ENCODE measurements at places on chromosomes 11 and 22. TPM values are rescaled to one million over a fixed set of nuclear protein-coding genes. Genes with fewer than 3 reads are reported as not detected.

Gene LAYN
- 366 TPM for polyA plus RNA-seq

Gene HPS5
- 10.8 TPM for polyA plus RNA-seq

Gene SLC22A9
- polyA plus RNA-seq = not detected

Gene METTL15
- polyA plus RNA-seq = 7.1 TPM

Gene C11orf86
- polyA plus RNA-seq = 0.08 TPM

Gene FOSL1
- polyA plus RNA-seq = 30.1 TPM

DNA sequence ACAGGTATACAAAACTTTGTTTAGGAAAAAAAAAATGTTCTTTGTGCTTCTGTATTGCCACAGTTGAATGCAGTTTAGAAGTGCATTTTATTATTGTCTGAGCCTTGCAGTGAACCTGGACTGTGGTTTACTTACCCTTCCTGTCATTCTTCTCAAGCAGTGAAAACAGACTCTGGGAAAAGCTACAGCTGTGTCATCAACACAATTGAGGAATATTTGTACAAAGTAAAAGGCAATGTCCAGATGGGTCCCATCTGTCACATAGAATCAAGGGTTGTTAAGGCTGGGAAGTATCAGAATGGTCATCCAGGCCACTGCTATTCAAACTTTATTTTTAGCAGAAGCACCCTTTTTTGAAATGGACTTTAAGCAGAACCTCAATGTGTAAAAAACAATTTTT lies 73.3 kb downstream of the TRIM44 start:
- no peak for DNase-seq
- no peaks in the 10 kb centered on the region for H3K27me3 ChIP-seq
- H3K4me1 ChIP-seq = no peaks in the 10 kb centered on the region
- H3K4me3 ChIP-seq = no peak overlapping the region

DNA sequence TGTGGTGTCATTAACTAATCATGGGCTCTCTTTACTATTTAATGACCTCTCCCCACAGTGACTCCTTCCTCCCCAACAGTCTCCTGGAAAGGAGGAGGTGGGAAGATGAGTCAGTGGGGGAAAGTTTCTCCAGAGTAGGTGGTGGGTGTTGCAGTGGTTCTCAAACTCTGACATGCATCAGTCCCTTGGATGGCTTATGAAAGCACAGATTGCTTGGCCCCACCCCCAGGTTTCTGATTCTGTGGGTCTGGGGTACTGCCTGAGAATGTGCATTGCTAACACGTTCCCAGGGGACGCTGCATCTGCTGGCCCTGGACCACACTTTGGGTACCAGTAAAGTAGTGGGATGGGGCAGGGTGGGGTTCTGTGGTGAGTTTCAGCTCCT lies 9.8 kb downstream of the CD82 start:
- no peaks in the 10 kb centered on the region for H3K36me3 ChIP-seq
- DNase-seq = peak; percentile 1
- no peak overlapping the region for H3K27ac ChIP-seq
- no peaks in the 10 kb centered on the region for H3K27me3 ChIP-seq

DNA sequence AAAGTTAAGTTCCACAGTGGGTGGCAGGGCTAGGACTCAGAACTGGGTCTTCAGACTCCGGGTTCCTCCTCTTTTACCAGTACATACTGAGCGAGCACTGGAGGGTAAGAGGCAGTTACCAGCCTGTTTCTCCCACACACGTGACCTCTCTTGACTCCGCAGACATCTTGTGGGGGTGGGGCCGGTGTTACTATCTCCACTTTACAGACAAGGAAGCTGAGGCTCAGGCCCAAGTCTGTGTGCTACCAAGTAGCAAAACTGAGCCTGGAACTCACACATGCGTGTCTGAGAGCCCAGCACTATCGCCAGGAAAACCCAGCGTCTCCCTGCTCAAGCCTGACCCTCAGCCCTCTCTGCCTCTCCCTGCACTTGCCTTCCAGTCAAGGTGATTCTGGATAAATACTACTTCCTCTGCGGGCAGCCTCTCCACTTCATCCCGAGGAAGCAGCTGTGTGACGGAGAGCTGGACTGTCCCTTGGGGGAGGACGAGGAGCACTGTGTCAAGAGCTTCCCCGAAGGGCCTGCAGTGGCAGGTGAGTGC lies 16.0 kb upstream of the SMIM35 start:
- H3K27ac ChIP-seq = no peak overlapping the region
- no peaks in the 10 kb centered on the region for H3K36me3 ChIP-seq
- no peaks in the 10 kb centered on the region for H3K4me1 ChIP-seq
- no peak overlapping the region for H3K4me3 ChIP-seq

DNA sequence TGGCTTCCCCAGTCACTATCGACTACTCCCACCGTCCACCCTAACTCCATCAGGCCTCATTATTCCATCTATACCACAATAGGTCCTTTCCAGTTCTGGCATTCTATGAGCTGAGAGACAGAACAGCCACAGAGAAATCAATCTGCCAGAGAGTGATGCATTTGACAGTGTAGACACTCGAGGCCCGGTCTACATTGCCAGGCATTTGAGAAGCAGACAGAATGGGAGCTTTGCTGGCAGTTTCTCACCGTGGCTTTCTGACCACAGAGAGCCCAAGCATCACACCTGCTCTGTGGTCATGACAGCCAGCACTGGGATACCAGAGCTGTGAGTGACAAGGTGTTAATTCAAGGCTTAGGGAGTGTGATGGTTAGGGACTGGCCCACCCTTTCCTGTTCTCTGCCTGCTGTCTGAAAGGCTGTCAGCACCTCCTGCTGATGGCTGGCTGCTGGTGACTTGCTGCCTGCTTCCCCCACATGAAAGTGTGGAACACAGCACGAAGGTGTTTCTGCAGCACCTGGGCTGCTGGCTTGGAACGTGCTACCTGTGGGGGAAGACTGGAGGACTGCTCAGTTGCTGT lies 137.8 kb downstream of the KIRREL3 start:
- DNase-seq = no peak
- peaks cover 12% of the 10 kb centered on the region for H3K4me1 ChIP-seq
- no peaks in the 10 kb centered on the region for H3K36me3 ChIP-seq

GRCh38 chr11:115643549-115644270 lies 139.5 kb upstream of the CADM1 start:
- DNase-seq = no peak
- H3K4me3 ChIP-seq = no peak overlapping the region
- H3K36me3 ChIP-seq = no peaks in the 10 kb centered on the region
- no peak overlapping the region for H3K27ac ChIP-seq
- H3K4me1 ChIP-seq = no peaks in the 10 kb centered on the region

- no peaks in the 10 kb centered on the region for H3K36me3 ChIP-seq
- no peak overlapping the region for H3K4me3 ChIP-seq
- no peaks in the 10 kb centered on the region for H3K4me1 ChIP-seq
- no peak overlapping the region for H3K27ac ChIP-seq
These were observed 117.3 kb downstream of the CEP164 start for GRCh38 chr11:117444711-117445658.

DNA sequence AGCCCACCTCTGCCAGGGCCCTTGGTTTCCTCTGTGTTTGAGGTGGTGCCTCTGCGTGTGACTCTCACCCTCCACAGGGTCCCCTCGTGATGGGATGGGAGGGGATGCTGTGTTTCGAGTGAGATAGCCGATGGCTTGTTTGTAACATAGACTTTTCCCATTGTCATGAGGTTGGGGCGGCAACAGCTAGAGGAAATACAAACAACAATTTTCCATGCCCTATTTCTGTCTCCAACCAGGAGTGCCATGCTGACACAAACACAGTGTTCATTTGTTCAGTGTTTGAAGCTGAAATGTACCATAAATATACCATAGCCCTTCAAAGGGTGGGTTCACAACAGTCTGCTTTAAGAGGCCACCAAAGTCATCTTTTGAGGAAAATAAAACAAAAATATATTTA lies 19.5 kb upstream of the NAV2 start:
- H3K27me3 ChIP-seq = no peaks in the 10 kb centered on the region
- H3K4me3 ChIP-seq = no peak overlapping the region
- DNase-seq = no peak
- H3K36me3 ChIP-seq = no peaks in the 10 kb centered on the region
- no peaks in the 10 kb centered on the region for H3K4me1 ChIP-seq

DNA sequence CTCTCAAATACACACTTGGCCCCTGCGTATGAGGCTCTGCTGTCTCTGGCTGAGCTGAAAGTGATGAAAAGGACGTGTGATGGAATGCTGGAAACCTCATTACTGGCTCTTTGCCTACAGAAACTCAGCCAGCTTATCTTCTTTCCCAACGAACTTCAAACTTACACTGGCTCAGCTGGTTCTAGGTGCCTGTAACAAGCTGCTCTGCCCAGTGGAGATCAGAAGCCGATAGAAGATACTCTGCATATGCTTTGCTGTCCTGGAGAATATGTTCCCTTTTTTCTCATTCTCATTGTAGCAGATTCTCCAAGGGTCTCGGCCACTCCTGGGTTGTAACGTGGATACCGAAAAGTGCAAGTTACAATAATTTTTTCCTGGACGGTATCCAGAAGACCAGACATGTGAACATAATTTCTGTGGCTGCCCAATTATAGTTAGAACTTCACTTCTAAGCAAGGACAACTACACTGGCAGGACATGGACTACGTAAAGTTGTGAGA lies 405.3 kb upstream of the CCDC90B start:
- H3K36me3 ChIP-seq = no peaks in the 10 kb centered on the region
- no peaks in the 10 kb centered on the region for H3K4me1 ChIP-seq
- no peak for DNase-seq

DNA sequence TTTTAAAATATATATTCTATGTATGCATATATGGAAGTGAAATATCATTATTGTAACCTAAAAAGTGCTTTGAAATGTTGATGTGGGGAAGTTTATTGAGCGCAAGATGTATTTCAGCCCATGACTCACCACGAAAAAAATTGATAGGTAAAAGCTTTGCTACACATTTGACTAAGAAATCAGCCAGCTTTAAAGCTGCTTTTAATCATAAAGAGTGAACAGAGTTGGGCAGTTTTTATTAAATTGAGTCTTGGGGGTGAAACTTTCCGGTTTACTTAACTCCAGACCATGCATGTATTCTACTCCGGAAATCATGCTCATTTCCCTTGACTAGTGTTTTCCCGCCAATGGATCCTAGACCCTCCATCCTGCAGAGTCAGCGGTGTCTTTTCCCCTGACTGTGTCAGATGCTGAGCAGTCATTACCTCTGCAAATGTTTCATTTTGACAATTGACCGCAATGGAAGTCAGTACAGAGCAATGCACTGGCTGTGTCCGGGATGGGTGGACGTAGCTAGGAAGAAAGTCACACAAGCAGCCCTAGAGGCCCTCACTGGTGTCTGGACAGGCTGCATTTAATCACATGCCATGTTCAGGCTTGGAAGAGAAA lies 47.2 kb upstream of the MPEG1 start:
- H3K4me1 ChIP-seq = no peaks in the 10 kb centered on the region
- peaks cover 2% of the 10 kb centered on the region for H3K27me3 ChIP-seq

Data from SK-N-SH (cell line).